ENCODE measurements at places on chromosomes 11 and 22. TPM values are rescaled to one million over a fixed set of nuclear protein-coding genes. Genes with fewer than 3 reads are reported as not detected.

DNA sequence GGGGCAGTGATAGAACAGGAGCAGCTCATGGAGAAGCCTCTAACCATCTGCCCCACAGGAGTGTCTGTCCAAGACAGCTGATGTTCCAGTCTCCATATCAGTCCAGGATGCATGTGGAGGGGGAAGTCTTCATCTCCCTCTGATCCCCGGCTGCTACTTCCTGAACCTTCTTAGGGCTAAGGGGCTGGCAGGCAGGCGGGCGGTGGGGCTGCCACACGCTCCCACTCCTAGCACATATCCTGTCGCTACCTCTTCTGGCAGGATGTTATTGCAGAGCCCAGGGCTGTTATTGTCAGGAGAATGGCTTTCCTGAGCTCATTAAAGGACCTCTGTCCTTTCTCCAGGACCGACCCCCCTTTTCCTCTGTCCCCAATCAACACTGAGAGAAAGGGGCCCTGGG is 25.4 kb downstream of the LRRC55 start:
- H3K4me3 ChIP-seq = no peak overlapping the region
- H3K4me1 ChIP-seq = peaks cover 21% of the 10 kb centered on the region
- DNase-seq = no peak
- no peaks in the 10 kb centered on the region for H3K36me3 ChIP-seq
- no peak overlapping the region for H3K27ac ChIP-seq
- H3K27me3 ChIP-seq = no peaks in the 10 kb centered on the region

- peaks cover 27% of the 10 kb centered on the region for H3K36me3 ChIP-seq
- H3K4me3 ChIP-seq = peak overlapping the region; percentile 99
- H3K27ac ChIP-seq = peak overlapping the region; percentile 91
- H3K4me1 ChIP-seq = peaks cover 20% of the 10 kb centered on the region
- DNase-seq = no peak
- no peaks in the 10 kb centered on the region for H3K27me3 ChIP-seq
Measured at GRCh38 chr11:67606093-67606491, 644 bp upstream of the NDUFV1 start.

IGLL1 gene
- total RNA-seq = not detected

PGM2L1 gene
- total RNA-seq = 5.1 TPM

- no peaks in the 10 kb centered on the region for H3K36me3 ChIP-seq
- H3K4me1 ChIP-seq = peaks cover 25% of the 10 kb centered on the region
- DNase-seq = peak; percentile 58
- no peak overlapping the region for H3K4me3 ChIP-seq
Measured at GRCh38 chr11:119374632-119375336, 6.7 kb downstream of the USP2 start.

DNA sequence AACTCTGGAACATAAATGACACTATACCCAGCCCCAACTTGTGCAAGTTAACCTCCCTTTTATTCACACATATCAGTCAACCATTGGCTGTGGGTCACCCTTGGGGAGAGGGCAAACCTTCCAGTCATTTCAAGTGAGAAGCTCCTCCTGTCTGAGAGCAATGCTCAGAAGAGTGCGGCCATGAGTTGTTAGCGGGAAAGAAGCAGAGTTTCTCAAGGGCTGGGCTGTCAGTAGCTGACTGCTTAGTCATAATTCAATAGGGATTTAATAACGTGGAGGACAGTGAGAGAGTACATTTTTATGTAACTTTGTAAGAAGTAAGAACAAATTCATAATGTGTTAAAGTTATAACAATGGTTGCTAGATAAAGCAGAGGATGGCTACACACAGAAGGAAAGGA is 5.1 kb downstream of the PATE2 start:
- no peaks in the 10 kb centered on the region for H3K27me3 ChIP-seq
- no peaks in the 10 kb centered on the region for H3K4me1 ChIP-seq
- no peaks in the 10 kb centered on the region for H3K36me3 ChIP-seq
- no peak for DNase-seq
- H3K27ac ChIP-seq = no peak overlapping the region
- H3K4me3 ChIP-seq = no peak overlapping the region

KRTAP5-4 gene
- total RNA-seq = not detected

DNA sequence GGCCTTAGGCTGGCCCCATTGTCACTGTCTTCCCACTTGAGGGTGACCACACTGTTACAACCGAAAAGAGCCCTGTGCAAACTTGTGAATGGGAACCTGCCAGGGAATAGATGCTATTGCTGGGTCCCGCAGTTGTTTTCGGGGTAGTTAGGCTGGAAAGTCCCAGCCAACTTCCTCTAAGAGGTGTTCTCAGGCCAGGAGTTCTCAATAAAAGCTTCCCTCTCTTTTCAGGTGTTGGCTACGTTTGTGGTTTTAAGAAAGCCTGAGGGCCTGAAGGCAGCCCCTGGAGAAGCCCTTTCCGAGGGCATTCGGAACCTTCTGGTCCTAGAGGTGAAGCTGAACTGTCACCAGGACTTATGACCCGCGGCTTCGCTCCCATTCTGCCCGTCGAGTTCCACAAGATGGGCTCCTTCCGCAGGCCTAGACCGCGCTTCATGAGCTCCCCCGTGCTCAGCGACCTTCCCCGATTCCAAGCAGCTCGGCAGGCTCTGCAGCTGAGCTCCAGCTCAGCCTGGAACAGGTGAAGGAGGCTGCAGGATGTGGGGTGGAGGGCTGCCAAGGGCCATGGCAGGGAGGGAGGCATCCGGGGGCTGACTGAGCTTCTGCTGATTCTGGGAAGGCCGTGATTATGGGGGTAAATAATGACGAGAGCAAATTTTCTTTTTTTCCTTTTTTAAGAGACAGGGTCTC is 104.8 kb downstream of the PRR5L start:
- H3K27ac ChIP-seq = no peak overlapping the region
- H3K4me1 ChIP-seq = peaks cover 13% of the 10 kb centered on the region
- DNase-seq = no peak
- peaks cover 6% of the 10 kb centered on the region for H3K36me3 ChIP-seq
- H3K27me3 ChIP-seq = no peaks in the 10 kb centered on the region
